Cerebellar nuclear complex (tissue), 1 donor: ENCODE measurements at places on chromosomes 16 and 17.

GRCh38 chr16:12028288-12028619 is 51.7 kb downstream of the SNX29 start:
- DNase-seq, result no peak

- no peak for DNase-seq
These were observed 19.9 kb downstream of the TLE7 start for GRCh38 chr16:71421911-71422310.

DNA sequence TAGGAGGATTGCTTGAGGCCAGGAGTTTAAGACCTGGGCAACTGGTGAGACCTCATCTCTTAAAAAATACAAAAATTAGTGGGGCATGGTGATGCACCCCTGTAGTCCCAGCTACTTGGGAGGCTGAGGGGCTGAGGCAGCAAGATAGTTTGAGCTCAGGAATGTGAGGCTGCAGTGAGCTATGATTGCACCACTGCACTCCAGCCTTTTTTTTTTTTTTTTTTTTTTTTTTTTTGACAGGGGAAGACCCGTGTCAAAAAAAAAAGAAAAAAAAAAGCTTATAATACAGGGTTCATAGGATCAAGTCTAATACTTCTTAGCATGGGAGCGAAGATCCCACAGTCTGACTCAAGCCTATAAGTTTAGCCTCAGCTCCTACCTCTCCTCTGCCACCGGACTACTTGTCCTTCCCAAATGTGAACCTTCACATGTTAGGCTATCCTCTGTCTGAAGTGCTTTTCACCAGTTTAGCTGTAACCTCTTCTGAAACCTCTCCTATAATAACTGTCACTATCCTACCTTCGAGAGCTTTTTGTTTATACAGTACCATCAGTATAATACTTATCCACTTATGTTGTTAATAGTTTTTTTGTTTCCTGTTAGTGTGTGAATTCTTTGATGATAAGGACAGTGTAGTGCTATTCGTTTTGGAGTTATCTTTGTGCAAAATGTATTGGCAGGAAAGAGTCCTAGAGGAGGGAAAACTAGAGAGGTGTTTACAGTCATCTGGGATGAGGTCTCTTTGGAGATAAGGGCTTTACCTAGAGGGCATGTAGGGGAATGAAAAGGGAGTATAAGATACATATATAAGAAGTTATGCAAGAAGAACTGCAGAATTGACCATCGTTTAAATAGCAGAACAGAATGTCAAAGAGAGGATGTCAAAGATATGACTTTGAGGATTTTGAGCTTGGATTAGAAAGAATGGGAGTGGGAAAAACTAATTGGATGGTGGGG is 15.5 kb downstream of the CPD start:
- no peak for DNase-seq

GRCh38 chr16:60432472-60432871 is 1603.8 kb downstream of the CDH8 start:
- no peak for DNase-seq

- no peak for DNase-seq
These were observed 220 bp upstream of the ARHGAP44 start for GRCh38 chr17:12789075-12789480.
